ENCODE measurements at places on chromosomes 4 and X. TPM values are rescaled to one million over a fixed set of nuclear protein-coding genes. Genes with fewer than 3 reads are reported as not detected.
A peak's percentile ranks its signal among the peaks of the same experiment; 100 is the strongest.

- peaks cover 73% of the 10 kb centered on the region for H3K36me3 ChIP-seq
- H3K4me1 ChIP-seq = no peaks in the 10 kb centered on the region
- H3K4me3 ChIP-seq = no peak overlapping the region
- DNase-seq = no peak
- no peak overlapping the region for H3K27ac ChIP-seq
Observed at GRCh38 chr4:3233391-3234071, 15.4 kb upstream of the MSANTD1 start.

DNA sequence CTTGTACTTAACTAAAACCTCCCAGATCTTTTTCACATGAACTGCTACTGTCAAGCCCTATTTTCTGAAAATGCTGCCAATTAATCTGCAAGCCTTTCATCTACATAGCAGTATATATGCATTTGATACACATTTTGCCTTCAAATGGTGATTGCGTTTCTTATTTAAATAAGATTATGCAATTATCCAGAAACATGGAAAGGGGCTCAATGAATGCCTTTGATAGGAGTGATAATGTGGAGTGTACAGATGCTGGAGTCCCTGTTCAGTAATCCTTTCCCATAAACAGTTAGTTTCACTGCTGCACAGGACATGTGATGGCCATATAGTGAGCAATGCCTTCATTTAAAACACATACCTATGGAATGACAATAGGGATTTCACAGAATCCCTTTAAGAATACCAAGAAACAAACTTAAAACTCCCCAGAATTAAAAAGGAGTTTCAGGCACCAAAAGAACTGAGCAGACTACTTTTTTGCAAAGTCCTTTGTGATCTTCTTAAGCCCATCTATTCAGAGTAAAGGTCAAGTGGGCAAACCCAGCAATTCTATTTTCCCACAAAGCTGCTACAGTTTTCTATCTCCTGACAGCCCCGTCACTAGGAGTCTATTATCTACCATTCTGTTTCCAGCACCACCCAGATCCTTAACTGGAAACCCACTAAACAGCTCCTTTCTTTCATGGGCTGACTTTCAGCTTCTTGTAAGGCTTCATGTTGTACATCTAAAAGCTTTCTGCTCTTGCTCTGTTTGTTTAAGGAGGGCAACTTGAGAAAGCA, 120.3 kb downstream of the UNC5C start:
- H3K4me1 ChIP-seq = no peaks in the 10 kb centered on the region
- no peaks in the 10 kb centered on the region for H3K36me3 ChIP-seq
- no peaks in the 10 kb centered on the region for H3K27me3 ChIP-seq
- peak; percentile 20 for DNase-seq
- no peak overlapping the region for H3K4me3 ChIP-seq

DNA sequence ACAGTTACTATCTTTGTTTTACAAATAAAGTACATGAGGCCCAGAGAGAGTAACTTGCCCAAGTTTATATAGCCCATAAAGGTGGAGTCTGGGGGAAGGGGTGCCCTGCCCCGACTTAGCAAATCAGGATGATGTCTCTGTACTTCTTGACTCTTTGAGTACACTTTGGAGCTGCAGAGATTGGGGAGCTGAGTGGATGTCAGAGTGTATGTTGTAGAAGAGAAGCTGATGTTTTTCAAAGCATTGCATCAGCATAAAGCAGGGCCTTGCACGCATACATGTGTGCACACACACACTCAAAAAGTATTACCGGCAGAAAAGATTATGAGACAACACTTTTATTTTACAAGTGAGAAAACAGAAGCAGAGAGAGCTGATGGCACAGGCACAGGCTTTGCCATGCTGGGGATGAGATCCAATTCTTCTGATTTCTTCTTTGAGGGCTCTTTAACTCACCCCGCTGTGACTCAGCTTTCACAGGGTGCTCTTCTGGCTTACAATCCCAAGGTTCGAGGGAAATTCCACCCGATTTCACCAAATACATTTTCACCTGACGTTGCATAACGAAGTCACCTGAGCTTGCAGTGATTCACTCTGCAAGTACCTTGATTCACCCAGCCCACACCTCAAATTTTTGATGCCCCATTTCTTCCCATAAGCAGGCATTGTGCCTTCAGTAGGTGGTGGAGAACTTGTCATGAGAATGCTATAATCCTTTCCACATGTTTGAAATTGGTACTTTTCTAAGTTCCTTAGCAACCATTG, 292.8 kb upstream of the BOD1L1 start:
- DNase-seq = no peak
- H3K27me3 ChIP-seq = no peaks in the 10 kb centered on the region
- no peak overlapping the region for H3K4me3 ChIP-seq
- no peaks in the 10 kb centered on the region for H3K36me3 ChIP-seq
- H3K4me1 ChIP-seq = no peaks in the 10 kb centered on the region

DNA sequence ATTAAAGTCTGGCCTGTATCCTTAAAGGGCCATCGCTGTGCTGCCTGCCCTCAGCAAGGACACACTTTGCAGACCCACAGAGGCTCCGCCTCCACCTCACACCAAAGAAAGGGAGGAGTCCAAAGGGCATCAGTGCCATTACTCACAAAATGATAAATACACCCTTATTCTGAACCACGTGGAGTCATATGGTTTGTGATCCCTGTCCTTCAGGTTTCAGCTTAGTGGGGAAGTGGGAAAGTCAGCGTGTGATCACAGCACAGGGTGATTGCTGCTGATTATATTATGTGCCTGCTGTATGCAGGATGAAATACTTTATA, 35.9 kb upstream of the MSANTD1 start:
- H3K4me1 ChIP-seq = no peaks in the 10 kb centered on the region
- no peak overlapping the region for H3K27ac ChIP-seq
- peaks cover 76% of the 10 kb centered on the region for H3K36me3 ChIP-seq

- H3K4me1 ChIP-seq = peaks cover 41% of the 10 kb centered on the region
- H3K4me3 ChIP-seq = no peak overlapping the region
- DNase-seq = no peak
- no peak overlapping the region for H3K27ac ChIP-seq
- H3K27me3 ChIP-seq = no peaks in the 10 kb centered on the region
- no peaks in the 10 kb centered on the region for H3K36me3 ChIP-seq
Observed at GRCh38 chr4:87018753-87019152, 83.9 kb downstream of the AFF1 start.

GRCh38 chrX:31099536-31100090, 27.8 kb upstream of the FTHL17 start:
- no peak overlapping the region for H3K27ac ChIP-seq
- H3K4me3 ChIP-seq = no peak overlapping the region
- H3K27me3 ChIP-seq = no peaks in the 10 kb centered on the region
- DNase-seq = no peak
- H3K36me3 ChIP-seq = no peaks in the 10 kb centered on the region

- no peaks in the 10 kb centered on the region for H3K27me3 ChIP-seq
- DNase-seq = no peak
- no peak overlapping the region for H3K4me3 ChIP-seq
- H3K36me3 ChIP-seq = no peaks in the 10 kb centered on the region
- H3K4me1 ChIP-seq = no peaks in the 10 kb centered on the region
Observed at GRCh38 chr4:152392079-152392478, 143.8 kb downstream of the FBXW7 start.

- DNase-seq = no peak
- H3K27ac ChIP-seq = peak overlapping the region; percentile 50
- H3K36me3 ChIP-seq = no peaks in the 10 kb centered on the region
- no peaks in the 10 kb centered on the region for H3K27me3 ChIP-seq
- H3K4me1 ChIP-seq = peaks cover 26% of the 10 kb centered on the region
Observed at GRCh38 chr4:26021417-26022345, 107.7 kb downstream of the SMIM20 start.

GRCh38 chr4:36278789-36279188, 2.6 kb upstream of the DTHD1 start:
- no peak overlapping the region for H3K27ac ChIP-seq
- no peaks in the 10 kb centered on the region for H3K4me1 ChIP-seq
- no peaks in the 10 kb centered on the region for H3K36me3 ChIP-seq

DNA sequence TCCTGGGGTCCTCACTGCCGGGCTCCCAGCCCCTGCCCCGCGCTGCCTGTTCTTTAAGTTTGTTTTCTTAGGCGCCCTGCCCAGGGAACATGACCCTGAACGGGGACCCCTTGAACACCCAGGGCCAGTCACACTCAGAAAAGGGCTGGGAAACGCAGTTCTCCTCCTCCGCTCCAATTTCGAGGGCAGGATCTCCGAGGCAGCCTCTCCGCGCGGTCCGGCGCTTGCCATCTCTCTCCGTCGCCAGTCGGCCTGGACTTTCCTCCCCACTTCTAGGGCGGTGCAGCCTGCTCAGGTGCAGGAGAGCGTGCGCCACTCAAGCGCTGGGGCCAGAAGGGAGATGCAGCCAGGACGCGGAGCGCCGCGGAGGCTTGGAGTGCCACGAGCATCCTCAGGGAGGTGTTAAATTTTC, 9.9 kb downstream of the PRDM8 start:
- H3K27ac ChIP-seq = no peak overlapping the region
- no peak for DNase-seq
- H3K36me3 ChIP-seq = no peaks in the 10 kb centered on the region
- no peak overlapping the region for H3K4me3 ChIP-seq
- H3K27me3 ChIP-seq = no peaks in the 10 kb centered on the region

DNA sequence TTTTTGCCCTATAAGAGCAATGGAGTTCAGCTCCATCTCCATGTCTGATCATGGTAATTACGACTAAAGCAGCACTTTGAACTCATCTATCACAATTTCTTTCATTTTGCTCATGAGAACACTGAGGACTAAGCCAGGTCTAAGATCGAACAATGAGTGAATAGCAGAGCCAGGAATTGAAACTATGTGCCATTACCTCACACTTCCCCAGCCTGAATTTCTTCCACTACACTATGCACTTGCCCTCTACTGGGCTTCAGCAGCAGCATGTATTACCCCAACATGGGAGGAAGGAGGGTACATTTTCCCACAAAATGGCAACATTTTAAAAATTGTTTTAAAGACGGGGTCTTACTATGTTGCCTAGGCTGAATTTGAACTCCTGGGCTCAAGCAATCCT, 274.7 kb upstream of the FGF13 start:
- no peaks in the 10 kb centered on the region for H3K27me3 ChIP-seq
- no peaks in the 10 kb centered on the region for H3K4me1 ChIP-seq
- DNase-seq = no peak
- H3K4me3 ChIP-seq = no peak overlapping the region
- H3K36me3 ChIP-seq = no peaks in the 10 kb centered on the region
- no peak overlapping the region for H3K27ac ChIP-seq

GRCh38 chr4:139802931-139803330, 137.3 kb downstream of the MGST2 start:
- peaks cover 11% of the 10 kb centered on the region for H3K4me1 ChIP-seq
- H3K27ac ChIP-seq = no peak overlapping the region
- no peaks in the 10 kb centered on the region for H3K36me3 ChIP-seq
- no peak for DNase-seq
- no peaks in the 10 kb centered on the region for H3K27me3 ChIP-seq
- H3K4me3 ChIP-seq = no peak overlapping the region

DNA sequence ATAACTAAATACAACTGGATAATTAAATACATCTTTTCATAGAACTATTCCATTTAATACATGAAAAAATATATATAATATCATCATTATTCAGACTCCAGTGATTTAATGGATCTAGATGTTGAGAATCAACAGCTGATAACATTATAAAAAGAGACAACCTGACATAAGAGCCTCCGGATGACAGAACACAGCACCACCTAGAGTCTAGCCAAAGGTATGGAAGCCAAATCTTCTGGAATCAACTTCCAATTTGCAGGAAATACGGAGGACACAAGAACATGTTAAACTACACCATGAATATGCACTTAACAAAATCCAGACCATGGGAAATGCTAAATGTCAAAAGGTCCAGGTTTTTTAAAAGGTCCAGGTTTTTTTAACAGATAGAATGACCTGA, 55.0 kb downstream of the LRBA start:
- H3K36me3 ChIP-seq = no peaks in the 10 kb centered on the region
- no peak overlapping the region for H3K4me3 ChIP-seq
- H3K27ac ChIP-seq = no peak overlapping the region

- peaks cover 17% of the 10 kb centered on the region for H3K4me1 ChIP-seq
- no peak overlapping the region for H3K4me3 ChIP-seq
- H3K27me3 ChIP-seq = peaks cover 4% of the 10 kb centered on the region
- no peak for DNase-seq
- no peak overlapping the region for H3K27ac ChIP-seq
Observed at GRCh38 chr4:8163026-8163425, 4.4 kb upstream of the ABLIM2 start.

GRCh38 chrX:118807151-118808017, 16.2 kb upstream of the ZCCHC12 start:
- H3K27me3 ChIP-seq = no peaks in the 10 kb centered on the region
- H3K4me1 ChIP-seq = peaks cover 7% of the 10 kb centered on the region
- no peak overlapping the region for H3K4me3 ChIP-seq
- no peak overlapping the region for H3K27ac ChIP-seq
- peak; percentile 78 for DNase-seq
- H3K36me3 ChIP-seq = no peaks in the 10 kb centered on the region

DNA sequence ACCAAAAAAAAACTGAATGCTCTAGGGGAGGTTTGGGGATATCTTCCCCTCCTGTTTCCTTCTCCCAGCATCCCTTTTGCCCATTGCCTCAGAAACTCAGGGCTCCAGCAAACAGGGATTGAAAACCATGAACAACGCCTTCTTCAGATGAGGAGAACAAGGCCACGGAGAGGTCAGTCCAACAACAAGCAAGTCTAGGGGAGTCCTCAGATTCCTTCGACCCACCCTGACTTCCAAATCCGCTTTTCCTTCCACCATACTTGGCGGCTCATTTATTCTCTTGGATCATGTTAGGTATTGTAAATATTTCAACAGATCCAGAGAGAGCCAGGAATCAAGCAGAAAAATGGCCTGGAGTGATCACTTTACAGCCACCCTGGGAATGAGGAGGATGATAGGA, 21.9 kb downstream of the REELD1 start:
- H3K27me3 ChIP-seq = no peaks in the 10 kb centered on the region
- H3K36me3 ChIP-seq = no peaks in the 10 kb centered on the region
- H3K4me1 ChIP-seq = peaks cover 6% of the 10 kb centered on the region
- no peak for DNase-seq

DNA sequence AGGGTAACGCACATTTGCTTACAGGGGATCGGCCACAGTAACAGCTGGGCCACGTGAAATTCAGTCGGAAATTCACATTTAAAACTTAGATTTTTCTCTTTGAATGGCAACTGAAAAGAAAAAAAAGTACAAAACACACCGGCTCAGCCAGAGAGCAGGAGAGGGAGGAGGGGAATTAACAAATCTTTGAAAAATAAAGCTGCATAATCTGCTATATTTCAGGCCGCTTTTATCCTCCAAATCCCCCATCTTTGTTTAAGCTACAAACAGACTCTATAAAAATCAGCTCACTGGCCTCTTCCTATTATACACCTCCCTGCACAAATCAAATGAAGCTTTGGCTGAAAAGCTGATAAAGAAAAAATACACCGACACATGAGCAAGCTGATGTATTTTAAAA, 169.1 kb downstream of the LDB2 start:
- H3K27ac ChIP-seq = no peak overlapping the region
- no peak overlapping the region for H3K4me3 ChIP-seq
- H3K27me3 ChIP-seq = no peaks in the 10 kb centered on the region

The GYPE gene
- not detected for total RNA-seq

The PHOX2B gene
- not detected for total RNA-seq

The XK gene
- 47.7 TPM for total RNA-seq

Measured in stomach (tissue), 19 donors.